ENCODE measurements at places on chromosomes 3 and 15.

GRCh38 chr3:185056908-185057307 is 96.0 kb downstream of the C3orf70 start:
- no peak for DNase-seq

- peak; percentile 60 for DNase-seq
These were observed 497 bp downstream of the PARP16 start for GRCh38 chr15:65286069-65286703.

DNA sequence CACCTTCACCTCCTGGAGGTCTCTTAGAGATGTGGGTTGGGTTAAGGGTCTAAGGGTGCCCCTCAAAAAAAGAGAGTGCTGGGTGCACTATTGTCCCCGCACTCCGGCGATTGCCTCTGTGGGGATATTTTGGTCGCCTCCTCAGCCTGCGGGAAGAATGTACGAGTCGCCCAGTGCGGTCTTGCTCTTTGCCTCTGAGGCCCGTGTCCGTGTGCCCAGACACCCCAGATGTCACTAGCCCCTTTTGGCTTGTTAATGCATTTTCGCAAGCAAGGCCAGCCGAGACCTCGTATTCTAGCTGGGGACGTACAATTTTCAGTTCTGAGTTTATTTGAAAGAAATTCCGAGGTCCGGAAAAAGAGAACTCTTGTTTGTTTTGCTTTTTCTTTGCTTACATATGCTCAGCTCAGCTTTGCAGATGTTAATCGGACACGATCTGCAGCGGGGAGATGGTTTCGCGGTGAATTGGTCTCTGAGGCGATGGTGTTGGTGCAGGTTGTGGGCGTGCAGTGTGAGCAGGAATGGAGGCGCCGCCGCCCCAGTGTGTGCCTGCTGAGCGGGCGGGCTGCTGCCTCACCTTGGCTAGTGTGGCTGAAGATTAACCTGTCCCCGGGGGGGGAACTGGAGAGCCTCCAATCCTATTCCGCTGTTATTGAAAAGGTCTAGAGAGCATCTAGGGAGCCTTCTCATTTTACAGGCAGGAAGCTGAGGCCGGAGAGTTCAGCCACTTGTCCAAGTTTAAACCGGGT is 1.4 kb downstream of the ST6GAL1 start:
- no peak for DNase-seq

GRCh38 chr3:13865581-13865980 is 14.3 kb downstream of the WNT7A start:
- DNase-seq, result no peak

- DNase-seq, result no peak
These were observed 196.0 kb downstream of the LRTM1 start for GRCh38 chr3:54731732-54732445.

GRCh38 chr3:76615719-76616118 is 424.2 kb upstream of the ROBO2 start:
- no peak for DNase-seq

GRCh38 chr3:60190073-60190472 is 1061.2 kb downstream of the FHIT start:
- no peak for DNase-seq

All from cerebellar cortex (tissue), 1 donor.